Type B pancreatic cell (in vitro differentiated cells): ENCODE measurements at places on chromosomes 6 and 20. TPM values are rescaled to one million over a fixed set of nuclear protein-coding genes. Genes with fewer than 3 reads are reported as not detected.

The SLC22A7 gene
- 0.12 TPM in 1 of 2 replicates, not detected in the other for total RNA-seq

The PCSK2 gene
- 46.4 and 61.2 TPM in 2 replicates for total RNA-seq

The MUCL3 gene
- 0.31 and 3.5 TPM in 2 replicates for total RNA-seq

The ULBP3 gene
- 4.4 and 12.4 TPM in 2 replicates for total RNA-seq

The CRYBG1 gene
- 5.8 and 17.3 TPM in 2 replicates for total RNA-seq
